H7 (cell line): ENCODE measurements at places on chromosomes 4 and X.

GRCh38 chrX:137891431-137891830 lies 325.5 kb downstream of the ZIC3 start:
- no peak for DNase-seq

GRCh38 chr4:146191766-146192458 lies 16.4 kb downstream of the LSM6 start:
- no peak for DNase-seq

DNA sequence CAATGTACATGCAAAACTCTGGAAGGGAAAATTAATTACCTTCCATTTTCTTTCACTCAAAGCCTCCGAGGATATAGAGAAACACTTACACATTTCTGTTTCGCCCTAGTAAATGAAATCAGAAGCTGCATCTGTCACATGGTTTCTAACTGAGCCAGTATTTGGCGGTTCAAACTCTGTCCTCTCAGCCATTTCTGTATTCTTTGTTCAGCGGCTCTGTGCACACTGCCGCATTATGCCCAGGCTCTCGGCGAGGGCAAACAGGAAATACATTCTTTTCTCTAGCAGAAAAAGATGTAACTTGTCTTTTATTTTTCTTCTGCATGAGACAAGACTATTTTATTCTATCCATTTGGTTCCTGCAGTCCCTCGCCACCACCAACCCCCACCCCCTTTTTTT lies 71.4 kb upstream of the GPM6B start:
- no peak for DNase-seq

DNA sequence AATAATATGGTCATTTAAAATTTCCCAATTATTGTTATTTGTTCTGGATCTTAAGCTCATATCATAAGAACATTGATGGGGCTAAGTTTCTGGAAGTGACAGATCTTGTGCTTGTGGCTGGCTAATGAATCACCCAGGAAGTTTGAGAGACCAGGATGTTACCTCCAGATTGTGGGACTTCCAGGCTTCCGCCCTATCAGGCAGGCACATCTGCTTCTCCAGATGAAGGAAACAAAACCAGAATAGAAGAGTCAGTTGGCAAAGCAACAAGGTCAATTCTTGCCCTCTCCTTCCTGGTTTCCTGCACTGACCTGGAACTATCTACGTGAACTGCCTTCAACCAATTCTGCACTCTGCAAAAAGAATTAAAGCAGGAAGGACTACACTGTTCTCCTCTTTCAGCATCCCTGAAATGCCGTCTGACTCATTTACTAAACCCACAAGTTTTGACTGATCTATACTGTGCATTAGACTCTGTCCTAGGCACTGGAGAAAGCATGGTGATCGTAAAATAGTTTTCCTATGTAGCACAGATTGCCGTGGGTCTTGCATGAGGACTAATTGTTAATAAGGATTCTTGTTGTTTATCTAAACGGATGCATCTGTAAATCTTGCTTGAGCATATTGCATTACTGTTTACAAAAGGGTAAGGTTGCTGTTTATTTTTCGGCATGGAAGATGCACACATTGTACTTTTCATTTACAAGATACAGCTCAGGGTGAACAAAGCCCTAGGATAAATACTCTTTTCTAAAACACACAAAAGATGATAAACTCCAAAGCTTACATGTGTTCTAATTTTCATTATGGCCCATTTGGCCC lies 74.6 kb downstream of the AMELX start:
- DNase-seq: no peak

DNA sequence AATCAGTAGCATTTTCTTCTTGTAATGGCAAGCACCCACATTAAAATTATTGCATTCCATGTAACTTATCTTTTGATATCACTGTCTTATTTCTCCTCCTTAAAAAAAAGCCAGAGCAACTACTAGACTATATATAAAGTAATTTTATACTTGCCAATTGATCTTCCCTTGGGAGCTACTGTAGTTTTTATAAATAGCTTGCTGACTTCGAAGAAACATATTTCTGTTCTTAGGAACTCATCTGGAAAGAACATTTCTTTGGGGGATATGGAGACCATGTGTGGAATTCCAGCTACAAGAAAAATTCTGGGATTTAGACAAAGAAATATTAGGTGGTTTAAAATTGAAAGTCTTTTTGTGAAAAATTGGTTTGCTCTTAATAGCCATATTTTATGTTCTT lies 94.9 kb downstream of the BMPR1B start:
- no peak for DNase-seq

DNA sequence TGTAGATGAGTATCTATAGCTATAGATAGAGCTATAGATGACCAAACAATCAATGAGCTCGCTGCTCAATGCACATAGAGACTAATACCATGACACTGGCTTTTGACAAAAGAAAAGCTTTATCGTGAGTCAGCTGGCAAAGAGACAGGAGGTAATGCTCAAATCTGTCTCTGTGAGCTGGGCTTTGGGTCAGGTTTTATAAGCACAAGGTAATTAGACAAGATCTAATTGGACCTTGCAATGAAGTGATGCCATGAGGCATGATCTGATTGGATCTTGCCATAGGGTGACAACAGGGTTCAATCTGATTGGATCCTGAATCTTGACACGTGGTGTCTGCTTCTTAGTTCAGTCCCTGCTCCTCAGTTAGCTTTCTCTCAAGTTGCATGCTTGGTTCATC lies 180.7 kb upstream of the MXRA5 start:
- DNase-seq: no peak

GRCh38 chr4:48065587-48066052 lies 49.0 kb downstream of the NIPAL1 start:
- no peak for DNase-seq
